Aorta (tissue), 5 donors: ENCODE measurements at places on chromosomes 4 and X. TPM values are rescaled to one million over a fixed set of nuclear protein-coding genes. Genes with fewer than 3 reads are reported as not detected.
A peak's percentile ranks its signal among the peaks of the same experiment; 100 is the strongest.

GRCh38 chr4:79852305-79852730 lies 220.7 kb downstream of the ANTXR2 start:
- DNase-seq, result no peak

DNA sequence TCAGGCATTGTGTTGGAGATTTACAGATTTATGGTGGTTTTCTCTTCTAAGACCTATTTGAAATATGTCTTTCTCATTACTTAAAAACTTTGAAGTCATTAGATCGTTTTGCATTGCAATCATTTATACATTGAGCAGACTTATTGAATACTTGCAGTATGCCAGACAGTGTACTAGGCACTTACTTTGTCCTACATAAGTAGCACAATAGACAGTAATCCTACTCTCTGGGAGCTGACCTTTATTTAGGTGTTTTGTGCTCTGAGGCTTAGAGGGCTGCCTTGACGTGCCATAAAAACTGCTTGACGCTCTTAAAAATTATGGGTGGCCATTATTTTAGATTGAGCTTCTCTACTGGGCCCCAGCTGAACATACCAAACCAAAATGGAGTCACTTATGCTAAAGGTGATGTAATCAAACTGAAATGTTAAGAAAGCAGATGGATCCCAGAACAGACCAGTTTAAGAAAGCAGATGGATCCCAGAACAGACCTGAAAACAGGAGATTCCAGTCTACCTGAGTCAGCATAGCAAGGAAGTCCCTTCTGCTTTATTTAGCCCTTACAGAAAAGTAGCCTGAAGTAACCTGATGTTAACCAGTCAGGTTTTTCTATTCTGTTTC lies 42.4 kb downstream of the PTTG2 start:
- DNase-seq, result no peak

DNA sequence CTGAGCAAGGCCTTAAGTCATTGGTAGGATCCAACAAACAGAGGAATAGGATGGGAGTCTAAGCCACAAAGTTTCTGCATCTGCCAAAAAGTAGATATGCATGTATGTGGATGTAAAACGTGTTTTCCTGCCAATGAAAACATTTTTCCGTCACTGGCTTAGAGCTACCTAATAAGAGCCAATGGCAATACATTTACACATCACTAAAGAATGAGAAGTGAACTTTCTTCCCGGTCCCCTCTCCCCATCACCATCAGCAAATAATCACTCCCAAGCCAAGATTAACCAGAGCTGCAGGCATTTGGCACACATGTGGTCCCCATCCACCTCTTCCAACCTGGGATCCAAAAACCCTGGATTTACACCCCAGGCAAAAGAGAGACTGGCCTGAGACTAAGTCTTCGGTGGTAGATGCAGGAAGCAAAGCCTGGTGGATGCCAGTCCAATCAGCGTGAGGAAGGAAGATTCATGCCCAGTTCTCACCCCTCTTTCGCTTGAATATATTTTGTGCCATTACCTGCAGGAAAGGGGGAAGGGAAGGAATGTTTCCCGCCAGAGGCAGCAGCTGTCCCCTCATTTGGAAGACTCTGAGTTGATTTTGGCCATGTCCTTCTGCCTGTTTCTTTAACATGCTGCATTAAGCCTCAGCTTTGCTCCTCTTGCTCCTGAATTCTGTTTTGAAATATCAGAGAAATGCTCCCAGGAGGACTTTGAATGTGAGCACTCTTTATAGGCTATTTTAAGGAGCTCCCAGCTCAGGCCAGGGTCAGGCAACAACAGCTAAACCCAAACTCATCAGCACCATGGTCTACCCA lies 131.4 kb downstream of the CHIC2 start:
- no peak for DNase-seq

GRCh38 chr4:148118179-148118578 lies 324.0 kb downstream of the NR3C2 start:
- no peak for DNase-seq

- peak; percentile 56 for DNase-seq
Measured at GRCh38 chrX:70196961-70197720, 19.9 kb downstream of the DGAT2L6 start.

GRCh38 chr4:82801910-82802521 lies 3.4 kb upstream of the SCD5 start:
- DNase-seq, result no peak

DNA sequence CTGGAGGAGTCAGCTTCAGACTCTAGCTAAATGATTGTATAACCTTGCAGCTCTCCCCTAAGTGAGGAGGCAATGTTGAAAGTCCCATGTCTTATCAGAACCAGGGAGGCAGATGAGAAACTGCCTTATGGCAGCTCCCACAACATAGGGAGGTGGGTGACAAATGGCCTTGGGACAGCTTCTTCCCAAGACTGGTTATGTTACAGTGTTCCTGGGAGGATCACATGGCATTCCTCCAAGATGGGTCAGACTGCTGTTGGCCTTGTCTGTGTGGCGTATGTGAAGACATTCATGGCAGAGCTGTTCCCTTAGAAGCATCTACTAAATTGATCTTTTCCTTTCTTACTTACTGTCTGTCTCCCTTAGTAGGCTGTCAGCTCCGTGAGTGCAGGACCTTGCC lies 42.0 kb downstream of the HPRT1 start:
- no peak for DNase-seq

DNA sequence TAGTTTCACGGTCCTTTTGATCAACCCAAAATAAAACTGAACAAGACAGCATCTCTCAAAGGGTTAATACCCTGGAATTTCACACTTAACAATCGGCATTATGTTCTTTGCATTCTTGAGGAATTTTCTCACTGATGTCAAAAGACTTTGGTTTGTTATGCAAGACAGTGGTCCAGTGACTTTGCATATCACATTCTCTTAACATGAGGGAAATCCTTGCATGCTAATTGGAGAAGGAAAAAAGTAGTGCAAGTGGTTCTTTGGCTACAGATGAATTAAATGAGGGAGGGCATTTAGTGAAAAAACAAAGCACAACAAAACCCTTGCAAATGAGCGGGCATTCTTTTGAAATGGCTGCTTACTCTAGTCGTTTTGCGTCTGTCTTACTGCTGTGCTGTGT lies 105.1 kb upstream of the LIMCH1 start:
- no peak for DNase-seq

- no peak for DNase-seq
Measured at GRCh38 chr4:109998867-109999584, 86.3 kb downstream of the EGF start.

- no peak for DNase-seq
Measured at GRCh38 chr4:41026971-41027370, 187.4 kb downstream of the APBB2 start.

DNA sequence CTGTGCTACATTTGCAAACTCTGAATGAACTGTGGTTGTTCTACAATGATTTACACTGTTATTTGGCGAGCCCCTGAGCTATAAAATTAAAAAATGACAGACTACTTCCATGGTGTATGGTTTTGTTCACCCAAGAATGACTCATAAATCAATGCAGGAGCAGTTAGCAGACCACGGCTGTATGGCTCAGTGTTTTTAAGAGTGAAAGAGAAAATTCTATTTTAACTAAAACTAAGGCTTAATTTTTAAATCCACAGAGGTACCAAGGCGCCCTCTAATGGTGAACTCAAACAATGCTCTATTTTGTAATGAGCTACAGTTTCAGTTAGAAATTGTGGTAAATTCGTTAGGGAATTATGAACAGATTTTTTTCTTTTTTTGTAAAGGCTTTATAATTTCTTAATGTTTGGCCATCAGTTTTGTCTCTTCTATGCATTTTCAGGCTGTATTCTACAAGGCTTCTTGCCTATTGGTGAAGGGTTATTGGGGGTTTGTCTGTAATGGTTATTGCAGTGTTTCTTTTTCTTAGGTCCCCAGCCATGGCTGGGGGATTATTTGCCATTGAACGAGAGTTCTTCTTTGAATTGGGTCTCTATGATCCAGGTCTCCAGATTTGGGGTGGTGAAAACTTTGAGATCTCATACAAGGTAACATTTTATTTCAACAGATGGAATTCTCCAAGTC lies 32.5 kb downstream of the HMGB2 start:
- DNase-seq, result no peak

DNA sequence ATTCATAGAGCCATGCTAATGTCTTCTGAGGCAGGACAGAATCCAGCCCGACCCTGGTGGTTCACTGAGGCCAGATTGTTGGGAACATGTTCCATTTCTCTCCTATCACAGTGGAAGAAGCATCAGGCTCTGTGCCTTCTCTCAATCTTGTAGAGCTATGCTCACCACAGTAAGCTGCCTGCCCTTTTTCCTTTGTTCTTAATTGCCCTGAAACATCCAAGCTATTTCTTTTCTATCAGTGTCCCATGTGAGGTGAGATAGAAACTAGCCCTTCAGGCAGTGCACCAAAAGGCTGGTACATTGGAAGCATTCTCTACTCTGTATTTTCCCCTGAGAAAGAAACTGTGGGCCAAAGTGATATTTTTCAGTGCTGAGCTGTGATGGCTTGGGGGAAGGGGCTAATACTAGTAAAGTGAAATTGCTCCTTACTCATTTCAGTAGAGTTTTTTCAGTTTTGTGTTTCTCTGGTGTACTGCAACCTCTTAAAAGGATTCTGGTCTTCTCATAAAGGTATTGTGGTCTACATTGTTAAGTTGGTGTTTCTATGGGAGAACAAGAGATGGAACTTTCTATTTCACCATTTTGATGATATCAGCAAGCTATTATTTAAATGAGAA lies 611.2 kb downstream of the RPA4 start:
- DNase-seq, result no peak

DNA sequence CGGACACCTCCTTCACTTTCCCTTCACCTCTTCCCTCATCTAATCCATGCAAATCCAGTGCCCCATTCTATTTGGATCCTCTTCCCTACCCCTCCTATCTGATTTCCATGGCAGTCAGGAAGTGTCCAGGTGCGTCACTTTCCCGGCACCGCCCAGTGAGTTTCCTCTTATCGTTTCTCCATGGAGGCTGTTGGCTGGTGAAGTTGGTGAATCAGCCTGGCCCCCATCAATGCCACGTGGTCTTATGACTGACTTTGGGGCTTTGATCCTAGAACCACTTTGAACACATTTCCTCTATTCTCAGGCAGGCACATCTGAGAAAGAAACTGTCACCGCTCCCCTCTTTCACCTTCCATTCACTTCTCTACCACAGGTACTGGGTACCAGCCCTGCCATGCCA lies 137.8 kb downstream of the CEP135 start:
- DNase-seq, result no peak

GRCh38 chrX:70973221-70973620 lies 42.3 kb upstream of the SLC7A3 start:
- no peak for DNase-seq

- DNase-seq, result no peak
Measured at GRCh38 chr4:6275898-6276806, 6.5 kb downstream of the WFS1 start.

Gene CSAG2
- total RNA-seq, result not detected

Gene UGT2B7
- total RNA-seq, result not detected

Gene SFRP2
- 1,198 TPM for total RNA-seq

Gene DMP1
- total RNA-seq, result 0.16 TPM

Gene LPAR4
- 0.62 TPM for total RNA-seq

Gene RHOXF2B
- not detected for total RNA-seq

Gene SLC7A11
- total RNA-seq, result 0.81 TPM

Gene TRPC5OS
- not detected for total RNA-seq

Gene SPANXD
- total RNA-seq, result not detected

Gene STPG2
- total RNA-seq, result 0.33 TPM

Gene MED12
- total RNA-seq, result 51.5 TPM
